ENCODE measurements at places on chromosomes 4 and X.

DNA sequence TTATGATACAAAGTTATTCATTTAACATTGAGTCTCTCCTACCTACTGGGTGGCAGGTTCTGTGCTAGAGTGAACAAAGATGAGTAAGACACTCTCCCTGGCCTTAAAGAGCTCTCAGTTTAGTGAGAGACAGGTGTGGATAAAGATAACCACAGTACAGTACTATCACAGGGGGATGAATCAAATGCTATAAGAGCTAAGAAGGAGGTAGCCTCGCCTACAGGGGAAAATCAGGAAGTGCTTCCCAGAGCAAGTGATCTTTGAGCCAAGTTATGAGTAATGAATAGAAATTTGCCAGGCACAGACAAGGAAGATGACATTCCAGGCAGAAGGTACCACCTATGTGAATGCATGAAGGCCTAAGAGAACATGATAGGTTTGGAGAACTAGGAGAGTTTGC is 3.4 kb upstream of the IGBP1 start:
- no peak for DNase-seq

DNA sequence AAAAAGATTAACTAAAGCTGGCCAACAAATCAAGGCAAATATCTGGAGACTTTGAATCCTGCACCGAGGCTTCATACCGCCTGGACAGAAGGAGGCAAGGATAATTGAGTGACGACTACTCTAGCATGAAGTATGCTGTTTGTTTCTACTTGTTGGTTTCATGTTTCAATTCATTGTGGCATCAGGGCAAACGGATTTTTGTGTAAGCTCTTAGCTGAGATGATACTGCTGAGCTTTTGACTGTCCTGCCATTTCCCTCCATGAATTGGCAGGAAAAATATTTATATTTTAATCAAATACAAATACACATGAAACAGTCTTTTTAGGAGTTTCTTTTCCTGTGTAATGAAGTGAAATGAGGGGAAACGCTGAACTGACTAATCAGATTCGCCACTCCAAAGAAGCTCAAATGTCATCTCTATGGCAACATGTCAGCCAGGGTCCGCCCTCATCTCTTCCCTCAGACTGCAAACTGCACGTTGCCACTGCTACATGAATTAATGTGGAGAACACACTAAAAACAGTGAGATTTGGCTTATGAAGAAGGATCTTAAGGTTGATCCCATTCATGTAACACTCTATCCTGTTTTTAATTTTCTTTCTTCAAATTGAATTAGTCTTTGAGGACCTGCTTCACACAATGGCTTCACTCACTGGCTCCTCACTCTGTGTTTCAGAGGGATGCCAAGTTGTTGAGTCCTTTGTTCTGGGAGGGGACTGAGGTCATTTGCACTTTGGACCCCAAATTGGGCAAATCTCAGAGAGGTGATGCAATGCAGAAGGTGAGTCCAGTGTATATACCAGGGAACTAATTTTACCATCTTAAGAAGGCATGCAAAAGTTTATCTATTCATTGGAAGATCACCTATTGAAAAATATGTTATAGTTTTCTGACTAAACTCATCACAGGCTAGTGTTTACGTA is 149.6 kb upstream of the MID1 start:
- DNase-seq: peak; percentile 80

GRCh38 chr4:673349-674091 is 556 bp downstream of the ATP5ME start:
- DNase-seq: no peak

DNA sequence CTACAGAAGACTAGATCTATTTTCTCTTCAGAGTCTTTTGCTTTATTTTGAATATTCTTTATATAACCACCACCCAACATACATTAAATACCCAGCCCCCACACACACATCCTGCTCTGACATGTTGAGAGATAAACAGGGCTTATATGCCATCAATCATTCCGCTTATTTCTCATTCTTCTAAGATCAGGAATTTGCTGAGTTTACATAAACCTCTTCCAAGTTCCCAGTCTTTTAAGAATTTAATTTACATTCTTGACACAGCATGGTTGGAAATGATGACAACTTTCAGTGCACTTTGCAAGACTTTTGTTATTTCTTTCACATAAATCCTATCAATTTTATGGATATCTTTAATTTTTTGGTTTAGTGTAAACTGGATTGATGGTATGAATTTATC is 17.5 kb upstream of the RAB9B start:
- DNase-seq: no peak

DNA sequence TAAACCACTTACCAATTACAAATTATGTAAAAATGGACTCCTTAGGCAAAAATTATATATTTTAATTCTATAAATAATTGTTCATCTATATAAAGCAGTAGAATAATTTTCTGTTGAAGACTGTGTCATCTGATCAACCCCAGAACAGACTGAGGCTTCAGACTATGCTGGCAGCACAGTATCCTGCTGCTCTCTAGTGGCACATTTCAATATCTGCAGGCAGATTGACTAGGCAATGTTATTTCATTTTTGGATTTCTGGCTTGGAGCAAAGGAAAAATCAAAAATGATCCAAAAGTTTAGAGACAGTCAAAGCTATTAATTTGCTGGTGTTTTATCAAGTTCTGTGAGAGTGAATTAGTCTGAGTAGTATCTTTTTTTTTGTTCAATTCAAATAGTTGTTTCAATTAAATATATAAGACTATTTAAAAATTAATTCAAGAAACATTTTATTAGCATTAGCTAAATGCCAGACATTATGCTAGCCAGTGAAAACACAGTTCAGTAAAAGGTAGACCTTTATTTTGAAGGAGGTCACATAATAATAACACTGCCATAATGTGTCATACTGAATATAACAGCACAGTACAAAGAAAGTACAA is 21.3 kb upstream of the SULT1E1 start:
- DNase-seq: no peak

DNA sequence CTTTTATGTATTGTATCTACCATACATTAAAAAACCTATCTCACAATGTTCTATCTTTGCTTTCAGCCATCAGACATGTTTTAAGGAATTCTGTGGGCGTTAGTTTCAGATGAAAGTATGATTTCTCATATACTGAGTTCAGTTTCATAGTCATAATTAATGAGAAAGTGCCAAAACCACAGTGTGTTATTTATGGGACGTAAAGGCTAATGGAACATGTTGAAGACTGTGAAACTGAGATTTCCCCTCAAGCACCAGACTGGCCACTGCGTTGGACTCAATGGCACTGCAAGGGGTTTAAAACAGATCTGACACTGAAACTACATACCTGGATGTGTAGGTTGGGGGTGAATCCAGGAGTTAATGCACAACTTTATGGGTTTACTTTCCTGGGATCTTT is 32.0 kb downstream of the F8 start:
- no peak for DNase-seq

DNA sequence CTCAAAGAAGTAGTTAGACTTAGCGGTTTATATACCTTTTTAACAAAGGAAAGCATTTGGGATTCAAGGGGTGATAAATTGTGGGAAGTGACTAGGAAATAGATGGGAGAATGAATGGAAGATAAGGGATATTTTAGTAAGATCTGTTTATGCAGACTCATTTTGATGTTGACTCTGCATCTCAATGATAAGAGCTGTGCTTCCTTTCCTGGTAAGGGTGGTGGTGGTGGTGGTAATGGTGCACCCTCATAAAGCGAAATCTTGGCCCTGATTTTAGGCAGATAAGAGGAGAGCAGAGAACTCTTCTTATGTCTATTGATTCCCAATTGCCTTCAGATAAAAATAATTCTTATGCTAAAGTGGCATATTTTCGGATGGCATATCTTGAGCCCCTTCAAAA is 197.1 kb downstream of the SPRY1 start:
- DNase-seq: no peak

DNA sequence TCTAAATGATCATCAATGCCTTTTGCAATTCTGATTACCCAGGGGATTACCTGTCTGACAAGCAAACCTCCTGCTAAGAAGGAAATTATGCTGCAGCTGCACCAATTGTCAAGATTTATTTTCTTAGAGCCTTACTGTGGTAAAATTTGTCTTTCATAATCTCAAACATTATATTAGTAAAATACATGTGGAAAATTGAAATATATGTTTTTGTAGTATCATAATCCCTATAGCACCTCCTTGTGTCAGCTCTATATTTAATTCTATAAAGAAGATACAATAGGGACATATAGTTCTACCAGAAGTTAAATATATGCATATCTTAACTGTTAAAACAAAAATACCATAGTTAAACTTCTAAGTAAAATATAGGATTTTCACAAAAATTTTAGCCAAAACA is 655.6 kb upstream of the PCDH10 start:
- no peak for DNase-seq

DNA sequence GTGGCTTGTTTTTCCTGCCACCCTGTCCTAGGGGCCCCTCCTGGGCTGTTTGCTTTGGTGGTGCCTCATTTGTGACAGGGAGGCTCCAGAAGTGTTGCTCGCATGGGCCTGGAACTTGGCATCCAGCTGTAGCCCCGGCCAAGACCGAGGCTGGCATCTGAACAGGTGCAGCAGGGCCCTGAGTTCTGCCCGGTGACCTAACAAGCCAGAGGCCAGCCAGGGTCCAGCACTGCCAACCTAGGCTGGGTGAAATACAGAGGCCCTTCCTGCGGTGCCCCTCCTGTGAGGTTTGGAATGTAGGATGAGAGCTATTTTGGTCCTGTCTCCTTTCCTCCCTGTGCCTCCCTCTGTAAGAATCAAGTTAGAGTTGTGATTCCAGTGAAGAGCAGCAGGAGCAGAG is 58.5 kb downstream of the STARD8 start:
- DNase-seq: no peak

GRCh38 chr4:70337886-70338420 is 3.2 kb downstream of the CABS1 start:
- no peak for DNase-seq

GRCh38 chr4:139589336-139590018 is 33.5 kb upstream of the SETD7 start:
- no peak for DNase-seq

All from NCI-H526 treated with DMSO at 0.1 percent for 48 hours (cell line).